ENCODE measurements at places on chromosomes 2 and 18. TPM values are rescaled to one million over a fixed set of nuclear protein-coding genes. Genes with fewer than 3 reads are reported as not detected.

- no peak overlapping the region for H3K27ac ChIP-seq
- no peak for DNase-seq
- H3K4me3 ChIP-seq, result no peak overlapping the region
- H3K4me1 ChIP-seq, result peaks cover 7% of the 10 kb centered on the region
Observed at GRCh38 chr18:3321133-3321812, 59.3 kb downstream of the MYL12B start.

Gene TCF23
- not detected for total RNA-seq

DNA sequence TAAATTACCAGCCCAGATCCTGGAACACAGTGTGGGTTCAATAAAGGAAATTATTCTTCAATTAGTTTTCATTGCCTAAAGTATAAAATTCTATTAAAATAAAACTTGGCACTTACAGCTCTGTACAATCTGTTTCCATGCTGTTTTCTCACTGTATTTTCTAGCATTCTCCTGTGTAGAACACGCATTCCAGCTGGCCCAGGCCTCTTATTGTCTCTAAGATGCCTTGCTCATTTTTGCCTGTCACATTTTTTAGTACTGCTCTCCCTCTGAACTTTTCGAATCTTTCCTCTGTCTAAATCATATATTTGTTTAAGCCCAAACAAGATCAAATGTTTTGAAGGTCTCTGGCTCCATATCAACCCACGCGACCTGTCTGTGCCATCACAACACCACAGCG lies 20.8 kb downstream of the MC2R start:
- H3K4me1 ChIP-seq, result no peaks in the 10 kb centered on the region
- no peaks in the 10 kb centered on the region for H3K36me3 ChIP-seq
- peaks cover 15% of the 10 kb centered on the region for H3K27me3 ChIP-seq
- no peak for DNase-seq
- no peak overlapping the region for H3K4me3 ChIP-seq

Gene ELAC1
- total RNA-seq, result 2.7 TPM

GRCh38 chr2:63374341-63374740 lies 213.9 kb downstream of the WDPCP start:
- peaks cover 5% of the 10 kb centered on the region for H3K4me1 ChIP-seq
- no peak overlapping the region for H3K4me3 ChIP-seq
- no peak overlapping the region for H3K27ac ChIP-seq

DNA sequence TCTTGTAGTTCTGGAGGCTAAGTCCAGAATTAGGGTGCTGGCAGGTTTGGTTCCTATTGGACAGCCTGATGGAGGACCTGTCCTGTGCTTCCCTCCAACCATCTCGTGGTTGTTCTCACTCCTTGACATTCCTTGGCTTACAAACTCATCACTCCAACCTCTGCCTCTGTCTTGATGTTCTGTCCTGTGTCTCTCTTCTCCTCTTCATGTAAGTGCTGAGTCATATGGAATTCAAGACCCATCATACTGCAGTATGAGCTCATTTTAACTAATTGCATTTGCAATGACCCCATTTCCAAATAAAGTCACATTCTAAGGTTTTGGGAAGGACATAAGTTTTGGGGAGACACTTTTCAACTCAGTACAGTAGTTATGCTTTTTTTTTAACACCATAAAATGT lies 374.7 kb downstream of the TRIB2 start:
- no peak for DNase-seq
- no peak overlapping the region for H3K4me3 ChIP-seq
- no peaks in the 10 kb centered on the region for H3K36me3 ChIP-seq
- H3K4me1 ChIP-seq, result no peaks in the 10 kb centered on the region
- no peak overlapping the region for H3K27ac ChIP-seq
- H3K27me3 ChIP-seq, result peaks cover 12% of the 10 kb centered on the region

- no peaks in the 10 kb centered on the region for H3K27me3 ChIP-seq
- no peak overlapping the region for H3K4me3 ChIP-seq
- no peaks in the 10 kb centered on the region for H3K36me3 ChIP-seq
Observed at GRCh38 chr2:168336786-168337388, 89.5 kb upstream of the STK39 start.

- H3K27ac ChIP-seq, result no peak overlapping the region
- peaks cover 5% of the 10 kb centered on the region for H3K27me3 ChIP-seq
- DNase-seq, result peak; percentile 30
- H3K4me3 ChIP-seq, result no peak overlapping the region
- no peaks in the 10 kb centered on the region for H3K36me3 ChIP-seq
- H3K4me1 ChIP-seq, result no peaks in the 10 kb centered on the region
Observed at GRCh38 chr2:22904126-22904684, 480.8 kb upstream of the KLHL29 start.

Gene THSD7B
- not detected for total RNA-seq

Gene CYBRD1
- total RNA-seq, result 0.77 TPM

GRCh38 chr2:159736048-159736447 lies 23.7 kb downstream of the MARCHF7 start:
- H3K4me1 ChIP-seq, result peaks cover 34% of the 10 kb centered on the region
- H3K27me3 ChIP-seq, result no peaks in the 10 kb centered on the region
- peaks cover 45% of the 10 kb centered on the region for H3K36me3 ChIP-seq
- H3K4me3 ChIP-seq, result no peak overlapping the region
- no peak for DNase-seq

DNA sequence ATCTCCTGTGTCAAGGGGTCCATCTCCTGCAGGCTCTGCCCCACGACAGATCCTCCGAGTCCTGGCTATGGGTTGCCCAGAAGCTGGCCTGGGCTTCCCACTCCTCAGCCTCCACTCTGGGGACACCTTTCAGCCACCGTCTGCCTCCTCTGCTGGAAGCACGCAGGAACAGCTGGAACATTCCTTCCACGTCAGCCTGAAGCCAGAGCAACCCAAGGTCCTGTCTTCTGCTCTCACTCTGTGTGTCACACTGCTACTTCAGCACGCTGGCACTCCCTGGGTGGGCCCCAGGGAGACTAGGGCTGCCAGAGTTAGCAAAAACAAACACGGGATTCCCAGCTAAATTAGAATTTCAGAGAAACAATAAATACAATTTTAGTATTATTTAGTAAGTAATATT lies 148.8 kb downstream of the HRH4 start:
- H3K4me1 ChIP-seq, result no peaks in the 10 kb centered on the region
- H3K27me3 ChIP-seq, result no peaks in the 10 kb centered on the region
- H3K36me3 ChIP-seq, result no peaks in the 10 kb centered on the region

Gene PID1
- not detected for total RNA-seq

Gene PLCD4
- total RNA-seq, result 0.19 TPM

GRCh38 chr2:37871456-37872191 lies 53.5 kb upstream of the RMDN2 start:
- no peak for DNase-seq
- no peaks in the 10 kb centered on the region for H3K36me3 ChIP-seq
- peak overlapping the region; percentile 25 for H3K4me3 ChIP-seq
- H3K4me1 ChIP-seq, result peaks cover 30% of the 10 kb centered on the region
- peaks cover 12% of the 10 kb centered on the region for H3K27me3 ChIP-seq
- peak overlapping the region; percentile 86 for H3K27ac ChIP-seq

Gene EIF4E2
- total RNA-seq, result 54.1 TPM

DNA sequence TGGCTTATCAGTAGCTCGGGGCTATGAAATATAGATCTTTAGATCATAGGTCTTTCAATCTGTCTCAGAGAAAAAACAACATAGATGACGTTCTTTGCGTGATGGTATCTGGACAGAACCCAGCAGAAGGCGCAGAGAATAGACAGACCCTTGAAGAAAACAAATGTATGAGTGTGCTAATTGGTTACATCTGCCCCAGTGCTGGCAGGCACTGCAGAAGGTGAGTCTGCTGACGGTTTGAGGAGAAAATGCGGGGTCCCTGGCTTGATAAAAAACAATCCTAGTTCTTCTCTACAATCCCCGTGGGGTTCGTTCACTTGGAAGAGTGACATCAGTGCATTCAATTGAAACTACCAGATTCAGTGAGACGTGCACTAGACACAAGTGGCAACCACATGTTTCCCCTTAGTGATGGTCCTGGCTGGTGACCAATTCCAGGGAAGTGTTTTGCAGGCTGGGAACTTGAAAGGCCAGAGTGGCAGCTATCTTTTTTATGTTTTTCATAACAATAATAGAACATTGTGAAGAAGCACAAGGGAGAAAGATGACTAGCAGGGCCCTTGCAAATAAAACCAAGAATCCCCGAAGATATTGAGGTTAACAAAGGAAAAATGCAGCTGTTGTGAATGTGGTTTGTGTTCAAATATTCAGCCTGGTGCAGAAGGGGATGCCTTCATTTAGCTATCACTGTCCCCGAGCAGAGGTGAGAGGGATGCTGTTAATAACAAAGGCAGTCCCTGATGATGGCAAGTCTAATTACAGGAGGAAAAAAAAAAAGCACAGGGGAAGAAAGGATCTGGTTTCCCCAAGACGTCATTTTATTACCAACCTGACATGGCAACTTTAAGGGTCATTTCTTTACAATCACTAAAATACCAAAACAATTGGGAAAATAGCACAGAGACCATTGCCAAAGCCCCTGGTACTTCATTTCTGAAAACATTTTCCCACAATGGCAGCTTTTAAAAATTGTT lies 337.6 kb upstream of the FIGN start:
- no peak for DNase-seq
- H3K4me3 ChIP-seq, result no peak overlapping the region
- no peaks in the 10 kb centered on the region for H3K36me3 ChIP-seq
- H3K27ac ChIP-seq, result no peak overlapping the region

Gene NPPC
- total RNA-seq, result 1.2 TPM

- no peak overlapping the region for H3K4me3 ChIP-seq
- H3K27me3 ChIP-seq, result no peaks in the 10 kb centered on the region
- DNase-seq, result no peak
Observed at GRCh38 chr2:5939553-5939952, 247.4 kb downstream of the SOX11 start.

Gene TFCP2L1
- 0.12 TPM for total RNA-seq

DNA sequence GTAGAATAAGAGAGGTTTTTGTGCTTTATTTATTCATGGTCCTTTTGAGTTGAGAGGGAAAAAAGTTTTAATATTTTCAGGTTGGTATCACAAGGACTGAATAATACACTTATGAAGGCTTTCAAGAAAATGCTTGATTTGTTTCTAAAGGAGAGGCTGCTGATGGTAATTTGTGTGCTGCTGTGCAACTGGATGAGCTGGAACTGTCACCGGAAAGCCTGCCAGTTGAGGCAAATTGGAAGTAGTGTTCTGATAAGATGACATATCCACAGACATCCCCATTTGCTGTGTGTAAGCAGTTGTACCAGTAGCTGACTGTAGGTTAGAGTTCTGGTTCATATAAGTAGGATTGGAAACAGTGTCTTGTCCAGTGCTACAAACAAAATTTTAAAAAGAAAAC lies 21.6 kb upstream of the CACNB4 start:
- no peaks in the 10 kb centered on the region for H3K27me3 ChIP-seq
- no peak overlapping the region for H3K27ac ChIP-seq
- no peaks in the 10 kb centered on the region for H3K4me1 ChIP-seq
- peaks cover 13% of the 10 kb centered on the region for H3K36me3 ChIP-seq
- no peak overlapping the region for H3K4me3 ChIP-seq

Gene UGT1A4
- not detected for total RNA-seq

GRCh38 chr2:119857742-119858141 lies 98.0 kb downstream of the PTPN4 start:
- no peak overlapping the region for H3K27ac ChIP-seq
- H3K27me3 ChIP-seq, result no peaks in the 10 kb centered on the region
- no peak overlapping the region for H3K4me3 ChIP-seq
- peaks cover 51% of the 10 kb centered on the region for H3K4me1 ChIP-seq

DNA sequence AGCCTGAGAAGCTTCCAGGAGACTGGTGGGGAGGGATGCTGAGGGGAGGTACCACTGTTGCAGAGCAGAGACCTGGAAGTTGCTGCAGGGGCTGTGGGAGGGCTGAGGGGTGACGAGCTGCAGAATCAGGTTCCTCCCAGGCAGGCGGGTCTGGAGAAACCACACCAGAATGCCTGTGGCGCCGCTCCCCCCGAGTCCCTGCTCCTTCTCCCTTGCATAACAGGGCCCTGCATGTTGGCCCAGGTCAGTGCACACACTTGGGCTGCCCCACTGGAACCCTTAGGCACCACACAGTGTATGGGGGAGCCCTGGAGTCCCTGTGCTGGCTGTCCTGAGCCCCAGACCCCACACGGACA lies 60.4 kb downstream of the ARL4C start:
- peaks cover 56% of the 10 kb centered on the region for H3K4me1 ChIP-seq
- no peak overlapping the region for H3K27ac ChIP-seq
- no peaks in the 10 kb centered on the region for H3K27me3 ChIP-seq
- H3K4me3 ChIP-seq, result no peak overlapping the region

DNA sequence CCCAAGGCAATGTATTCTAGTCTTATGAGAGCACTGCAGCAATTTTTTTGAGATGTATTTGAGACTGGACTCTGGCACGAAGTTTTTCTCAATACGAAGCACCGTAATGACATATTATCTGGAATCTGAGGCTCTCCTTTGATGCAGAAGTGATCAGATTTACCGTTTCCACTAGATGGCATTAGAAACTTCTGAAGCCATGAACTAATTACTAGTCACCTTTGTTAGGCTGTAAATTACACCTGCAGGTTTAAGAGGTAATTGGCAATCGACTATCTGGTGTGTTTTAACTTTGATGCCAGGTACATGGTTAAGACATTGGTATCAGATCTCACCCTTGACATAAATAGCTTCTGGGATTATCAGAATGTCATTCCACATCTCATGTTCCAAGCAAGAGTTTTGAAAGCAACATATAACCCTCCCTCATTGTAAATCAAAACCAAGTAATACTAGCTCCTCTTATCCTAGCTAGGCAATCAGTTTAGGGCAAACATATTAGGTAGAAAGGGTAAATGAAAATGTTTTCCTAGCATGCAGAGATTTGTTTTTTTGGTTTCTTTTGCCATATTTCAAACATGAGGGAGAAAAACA lies 254.6 kb upstream of the SPRED2 start:
- no peak overlapping the region for H3K27ac ChIP-seq
- H3K27me3 ChIP-seq, result peaks cover 11% of the 10 kb centered on the region
- H3K36me3 ChIP-seq, result no peaks in the 10 kb centered on the region
- no peak for DNase-seq
- no peaks in the 10 kb centered on the region for H3K4me1 ChIP-seq
- H3K4me3 ChIP-seq, result no peak overlapping the region

Gene RTP5
- total RNA-seq, result not detected

GRCh38 chr2:77314721-77315120 lies 207.5 kb downstream of the LRRTM4 start:
- H3K4me1 ChIP-seq, result no peaks in the 10 kb centered on the region
- no peak overlapping the region for H3K4me3 ChIP-seq
- no peaks in the 10 kb centered on the region for H3K36me3 ChIP-seq
- H3K27ac ChIP-seq, result no peak overlapping the region
- DNase-seq, result no peak
- no peaks in the 10 kb centered on the region for H3K27me3 ChIP-seq

DNA sequence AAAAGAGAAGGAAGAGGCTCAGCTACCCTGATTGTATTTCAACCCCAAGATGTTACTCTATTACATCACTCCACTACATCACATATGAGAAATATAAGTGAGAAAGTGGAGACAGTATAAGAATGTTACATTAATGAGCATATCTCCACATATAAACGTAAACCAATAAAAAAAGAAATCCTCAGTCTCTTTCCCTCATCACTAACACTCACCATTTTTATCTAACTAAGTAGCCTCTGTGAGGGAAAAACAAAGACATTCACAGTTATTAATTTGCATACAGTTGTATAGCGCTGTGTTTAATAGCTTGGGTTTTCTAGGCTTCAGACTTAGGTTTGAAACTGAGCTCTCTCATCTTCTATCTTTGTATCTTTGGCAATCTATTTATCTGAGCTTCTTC lies 489.1 kb upstream of the LRRTM4 start:
- no peak overlapping the region for H3K27ac ChIP-seq
- H3K27me3 ChIP-seq, result no peaks in the 10 kb centered on the region
- no peak overlapping the region for H3K4me3 ChIP-seq

Gene IL1B
- total RNA-seq, result not detected
